ENCODE measurements at places on chromosomes 7 and 10.

DNA sequence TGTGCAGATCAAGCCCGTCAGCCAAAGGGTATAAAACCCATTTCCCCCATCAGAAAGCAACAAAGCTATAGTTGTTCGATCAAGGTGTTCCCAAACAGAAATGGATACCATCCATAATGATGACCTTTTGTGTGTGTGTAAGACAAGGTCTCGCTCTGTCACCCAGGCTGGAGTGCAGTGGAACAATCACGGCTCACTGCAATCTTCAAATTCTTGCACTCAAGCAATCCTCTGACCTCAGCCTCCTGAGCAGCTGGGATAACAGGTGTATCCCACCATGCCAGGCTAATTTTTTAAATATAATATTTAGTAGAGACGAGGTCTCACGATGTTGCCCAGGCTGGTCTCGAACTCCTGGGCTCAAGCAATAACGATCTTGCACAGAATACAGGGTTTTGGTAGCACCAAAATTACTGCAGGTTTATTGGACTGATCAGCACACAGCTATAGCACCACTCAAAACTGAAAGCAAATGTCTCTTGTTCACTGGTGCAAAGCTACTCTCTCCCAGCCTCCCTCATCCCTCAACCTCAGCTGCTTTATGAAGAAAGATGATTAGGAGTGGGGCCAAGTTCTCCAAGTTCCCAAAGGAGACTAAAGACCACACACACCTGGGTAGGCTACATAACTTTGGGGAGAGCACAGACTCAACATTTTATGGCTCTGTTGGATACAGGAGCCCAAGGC is 80.5 kb downstream of the ABI1 start:
- DNase-seq = no peak

GRCh38 chr10:112330607-112331160 is 43.2 kb upstream of the ACSL5 start:
- no peak for DNase-seq

- DNase-seq = no peak
Observed at GRCh38 chr10:34171957-34172527, 643.1 kb downstream of the PARD3 start.

GRCh38 chr10:125156196-125156595 is 4.2 kb downstream of the CTBP2 start:
- DNase-seq = no peak

GRCh38 chr10:101839416-101840063 is 4.1 kb downstream of the KCNIP2 start:
- no peak for DNase-seq

DNA sequence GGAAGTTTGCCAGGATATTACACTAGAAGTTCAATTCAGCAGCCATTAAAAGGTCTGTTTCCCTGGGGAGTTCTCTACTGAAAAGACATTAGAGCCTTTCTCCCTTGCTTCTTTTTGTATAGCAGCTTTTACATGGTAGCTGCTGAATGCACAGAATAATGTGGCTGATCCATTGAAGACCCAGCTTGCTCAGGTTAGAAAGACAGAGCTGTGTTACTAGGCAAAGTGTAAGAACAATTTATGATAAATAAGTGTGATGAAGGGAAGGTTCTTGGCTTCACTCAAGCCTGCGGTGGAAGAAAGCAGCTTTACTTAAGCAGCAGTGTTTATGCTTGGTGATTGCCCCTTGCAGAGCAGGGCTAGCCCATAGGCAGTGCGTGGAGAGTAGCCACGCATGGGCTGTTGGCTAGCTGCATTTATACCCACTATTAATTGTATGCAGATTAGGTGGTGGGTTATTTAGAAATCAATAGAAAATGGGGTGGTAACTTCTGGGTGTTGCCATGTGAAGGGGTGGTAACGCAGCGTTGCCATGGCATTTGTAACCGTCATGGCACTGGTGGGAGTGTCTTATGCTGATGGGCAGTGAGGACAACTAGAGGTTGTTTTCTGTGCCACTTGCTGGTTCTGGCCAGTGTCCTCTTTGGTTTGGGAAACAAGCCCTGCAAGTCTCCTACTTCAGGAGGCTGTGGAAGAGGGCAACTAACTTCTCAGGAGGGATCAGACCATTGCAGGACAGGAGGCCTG is 942.9 kb downstream of the NRG3 start:
- DNase-seq = no peak

GRCh38 chr7:128032605-128033235 is 1.5 kb upstream of the LRRC4 start:
- no peak for DNase-seq

DNA sequence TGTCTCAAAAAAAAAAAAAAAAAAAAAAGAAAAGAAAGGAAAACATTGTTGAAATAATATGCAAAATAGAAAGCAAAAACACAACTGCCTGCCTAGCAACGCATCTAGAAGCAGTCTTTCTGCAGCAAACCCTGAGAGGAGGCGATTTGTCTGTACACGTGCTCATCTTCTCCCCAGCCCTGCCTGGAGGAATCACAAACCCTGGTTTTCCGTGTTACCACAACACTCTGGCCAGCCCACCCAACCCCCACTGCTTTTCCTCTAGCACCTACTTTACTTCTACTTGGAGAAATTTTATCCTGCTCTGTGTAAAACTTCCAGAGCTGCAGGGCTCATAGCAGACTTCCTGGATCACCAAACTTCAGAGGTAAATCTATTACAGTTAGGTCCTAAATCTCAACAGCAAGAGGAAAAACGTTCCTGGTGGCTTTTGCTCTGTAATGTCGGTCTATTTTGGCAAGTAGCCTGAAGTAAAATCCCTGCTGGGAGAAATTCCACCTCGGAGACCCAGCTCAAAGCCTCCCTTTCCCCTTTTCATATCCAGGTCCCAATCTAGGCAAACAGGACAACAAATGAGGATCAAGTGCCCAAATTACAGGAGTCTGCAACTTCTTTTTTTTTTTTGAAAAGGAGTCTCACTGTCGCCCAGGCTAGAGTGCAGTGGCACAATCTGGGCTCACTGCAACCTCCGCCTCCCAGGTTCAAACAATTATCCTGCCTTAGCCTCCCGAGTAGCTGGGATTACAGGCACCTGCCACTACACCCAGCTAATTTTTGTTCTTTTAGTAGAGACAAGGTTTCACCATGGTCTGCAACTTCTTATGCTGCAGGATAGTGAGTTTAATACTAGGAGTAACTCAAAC is 91.6 kb downstream of the DNMBP start:
- no peak for DNase-seq

DNA sequence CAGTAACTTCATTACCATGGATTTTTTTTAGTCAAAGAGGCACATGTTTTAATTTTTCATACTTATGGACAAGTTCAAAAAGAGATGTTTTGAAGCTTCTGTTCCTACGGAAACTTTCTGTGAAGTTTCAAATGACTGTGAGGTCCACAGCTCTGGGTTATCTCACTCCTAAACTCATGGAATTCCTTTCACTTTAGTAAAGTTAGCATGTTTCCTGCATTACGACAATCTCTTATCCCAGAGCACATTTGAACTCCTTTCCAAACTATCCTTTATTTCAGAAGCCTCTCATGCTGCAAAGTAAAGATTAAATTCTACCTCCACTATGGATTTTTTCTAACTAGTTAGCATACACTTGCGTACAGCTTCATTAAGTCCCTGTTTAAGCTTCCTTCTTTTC is 15.3 kb upstream of the ADD3 start:
- DNase-seq = no peak

- DNase-seq = no peak
Observed at GRCh38 chr7:150355666-150356059, 13.0 kb upstream of the REPIN1 start.

GRCh38 chr10:24012249-24012803 is 196.6 kb upstream of the KIAA1217 start:
- no peak for DNase-seq

DNA sequence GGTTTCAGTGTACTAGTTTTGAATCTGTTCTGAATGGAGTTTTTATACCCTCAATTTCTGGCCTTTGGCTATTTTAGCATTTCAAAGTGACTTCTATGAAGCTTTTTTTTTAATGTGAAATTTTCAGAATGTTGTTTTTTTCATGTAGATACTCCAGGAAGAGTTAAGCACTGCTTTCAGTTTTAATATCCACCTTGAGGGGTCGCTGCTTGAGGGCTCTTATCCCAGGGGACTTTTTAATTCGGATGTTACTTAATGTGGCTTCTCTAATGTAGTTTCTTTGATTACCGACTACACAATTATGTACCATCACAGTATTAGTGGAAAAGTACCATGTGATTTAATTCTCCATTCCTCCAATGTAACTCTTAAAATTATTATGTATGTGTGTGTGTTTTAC is 5.2 kb downstream of the IFIT5 start:
- DNase-seq = no peak

- peak; percentile 48 for DNase-seq
Observed at GRCh38 chr7:92717993-92718716, 118.2 kb downstream of the CDK6 start.

GRCh38 chr10:63491588-63492316 is 26.0 kb upstream of the JMJD1C start:
- DNase-seq = peak; percentile 14

- DNase-seq = no peak
Observed at GRCh38 chr10:7045891-7046599, 364.8 kb downstream of the SFMBT2 start.

- DNase-seq = no peak
Observed at GRCh38 chr7:40244226-40244625, 109.4 kb downstream of the SUGCT start.

- DNase-seq = no peak
Observed at GRCh38 chr7:157429001-157429679, 92.3 kb downstream of the DNAJB6 start.

- DNase-seq = no peak
Observed at GRCh38 chr10:86716466-86716865, 40.0 kb upstream of the BMPR1A start.

GRCh38 chr7:137669706-137670105 is 177.1 kb downstream of the DGKI start:
- DNase-seq = no peak

GRCh38 chr10:23534326-23534725 is 95.5 kb downstream of the OTUD1 start:
- DNase-seq = no peak

GRCh38 chr7:105890290-105890997 is 14.0 kb upstream of the ATXN7L1 start:
- no peak for DNase-seq

DNA sequence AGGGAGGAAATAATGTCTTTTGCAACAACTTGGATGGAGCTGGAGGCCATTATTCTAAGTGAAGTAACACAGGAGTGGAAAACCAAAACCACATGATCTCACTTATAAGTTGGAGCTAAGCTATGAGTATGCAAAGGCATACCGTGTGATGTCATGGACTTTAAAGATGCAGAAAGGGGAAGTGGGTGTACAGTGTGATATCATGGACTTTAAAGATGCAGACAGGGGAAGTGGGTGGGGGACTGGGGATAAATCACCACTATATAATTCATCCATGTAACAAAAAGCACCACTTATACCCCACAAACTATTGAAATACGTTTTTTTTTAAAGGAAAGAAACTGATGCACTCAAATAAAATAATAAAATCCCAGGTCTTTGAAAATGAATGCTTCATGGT is 29.5 kb downstream of the LYZL2 start:
- DNase-seq = no peak

DNA sequence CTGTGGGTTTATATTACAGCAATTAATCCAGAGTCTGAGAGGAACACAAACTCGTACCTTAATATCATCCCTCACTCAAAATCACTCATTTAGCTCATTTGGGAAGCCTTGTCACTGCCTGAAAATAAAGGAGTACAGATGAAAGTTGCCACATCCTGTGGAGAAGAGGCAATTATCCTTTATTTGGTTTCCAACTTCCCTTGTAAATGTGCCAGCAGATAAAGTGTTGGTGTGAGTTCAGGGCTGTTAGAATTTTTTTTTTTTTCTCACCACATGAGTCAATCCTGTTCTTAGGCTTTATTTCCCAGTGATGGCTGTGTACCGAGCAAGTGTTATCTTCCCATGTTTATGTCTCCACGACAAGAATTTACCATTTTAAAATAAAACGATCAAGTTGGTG is 99.0 kb upstream of the SMIM30 start:
- DNase-seq = no peak

GRCh38 chr10:62573929-62574328 is 199.8 kb downstream of the ZNF365 start:
- DNase-seq = no peak

DNA sequence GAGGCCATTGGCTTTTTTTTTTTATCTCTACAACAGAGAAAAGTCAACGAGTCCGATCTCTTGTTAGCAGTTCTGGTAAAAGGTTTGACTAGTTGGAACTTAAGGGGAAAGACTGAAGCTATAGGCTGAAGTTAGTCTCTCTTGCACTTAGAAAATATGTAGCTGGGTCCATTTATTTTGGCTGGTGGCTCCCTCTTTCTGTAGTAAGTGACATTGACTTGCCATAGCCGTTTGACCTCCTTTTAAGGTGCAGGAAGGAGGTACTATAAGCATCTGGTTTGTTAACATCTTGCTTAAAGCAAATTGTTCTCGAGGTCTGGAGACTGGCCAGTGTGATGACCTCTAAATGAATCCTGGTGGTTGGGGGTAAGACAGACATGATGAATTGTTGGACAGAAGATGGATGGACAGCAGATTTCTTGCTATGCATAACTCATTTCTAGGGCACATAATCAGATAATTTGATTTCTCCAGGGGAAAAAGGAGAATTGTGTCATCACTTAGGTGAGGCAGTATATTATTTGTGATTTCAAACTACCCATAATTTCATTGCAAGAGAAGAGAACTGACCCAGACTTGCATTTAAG is 356.3 kb upstream of the GALNT17 start:
- DNase-seq = no peak

GRCh38 chr7:75660566-75661215 is 78.0 kb downstream of the HIP1 start:
- DNase-seq = no peak

DNA sequence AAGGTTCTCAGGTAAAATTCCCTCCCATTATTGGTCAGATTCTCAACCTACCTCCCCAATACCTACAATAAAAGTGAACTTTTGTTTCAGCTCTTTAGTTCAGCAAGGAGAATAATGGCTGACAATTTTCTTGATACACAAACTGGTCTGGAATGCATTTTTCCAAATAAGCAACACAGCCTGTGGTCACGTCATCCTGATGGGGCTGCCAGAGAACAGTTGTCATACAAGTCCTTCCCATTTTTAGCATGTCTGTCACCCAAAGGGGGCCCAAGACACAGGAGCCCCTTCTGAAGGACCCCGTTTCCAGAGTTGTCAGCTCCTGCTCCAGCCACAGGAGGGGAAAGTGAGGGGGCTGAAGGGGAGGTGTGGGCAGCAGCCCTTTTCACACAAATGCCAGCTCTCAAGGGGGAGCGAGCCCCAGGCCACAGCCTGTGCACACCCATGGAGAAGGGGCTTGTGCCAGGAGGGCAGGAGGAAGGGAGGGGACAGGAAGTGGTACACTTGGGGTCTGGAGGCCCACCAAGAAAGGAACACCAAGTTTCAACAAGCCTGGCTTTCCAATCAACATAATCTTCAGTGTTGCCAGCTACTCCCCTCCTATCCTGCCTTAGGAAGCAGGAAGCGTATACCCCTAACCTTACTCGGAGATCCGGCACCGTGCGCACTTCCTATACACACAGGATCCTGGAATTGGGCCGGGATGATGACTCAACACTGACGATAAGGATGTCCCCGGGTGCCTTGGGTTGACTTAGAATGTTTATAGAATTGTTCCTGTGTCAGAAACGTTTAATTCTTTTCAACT is 43.4 kb upstream of the PDLIM1 start:
- no peak for DNase-seq

GRCh38 chr7:100435401-100436304 is 644 bp downstream of the PPP1R35 start:
- no peak for DNase-seq

- DNase-seq = no peak
Observed at GRCh38 chr10:5552376-5553321, 27.9 kb downstream of the CALML3 start.

Measured in epithelial cell of prostate (primary cell).